ENCODE measurements at places on chromosomes 7 and 10.

- no peak for DNase-seq
Observed at GRCh38 chr10:15483215-15484075, 112.4 kb upstream of the FAM171A1 start.

GRCh38 chr10:125990974-125991373 lies 94.6 kb downstream of the FANK1 start:
- no peak for DNase-seq

- DNase-seq: no peak
Observed at GRCh38 chr7:30201161-30201666, 66.4 kb downstream of the MTURN start.

DNA sequence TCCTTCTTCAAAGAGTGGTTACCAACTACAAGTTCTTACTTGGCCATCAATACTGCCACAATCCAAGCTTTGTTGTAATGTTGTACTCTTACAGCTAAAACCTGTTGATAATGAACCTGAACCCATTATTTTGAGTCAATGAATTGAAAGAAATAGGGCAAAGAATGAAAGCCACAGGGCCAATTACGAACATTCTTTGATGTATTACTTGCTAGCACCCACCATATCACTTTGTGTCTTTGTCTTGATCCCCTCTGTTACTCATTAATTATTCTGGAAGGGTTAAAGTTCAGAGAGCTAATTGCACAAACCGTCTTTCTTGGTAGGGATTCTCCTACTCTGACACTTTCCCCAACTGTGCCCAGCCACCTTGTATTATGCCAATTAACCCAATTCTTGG lies 53.2 kb upstream of the TFEC start:
- no peak for DNase-seq

- DNase-seq: no peak
Observed at GRCh38 chr7:82633592-82633991, 190.0 kb upstream of the CACNA2D1 start.
